CD4-positive, alpha-beta T cell treated with Interleukin-15 for 4 hours (primary cell): ENCODE measurements at places on chromosomes 3 and 15.

GRCh38 chr3:179410331-179410730 lies 40.9 kb downstream of the GNB4 start:
- DNase-seq, result no peak

DNA sequence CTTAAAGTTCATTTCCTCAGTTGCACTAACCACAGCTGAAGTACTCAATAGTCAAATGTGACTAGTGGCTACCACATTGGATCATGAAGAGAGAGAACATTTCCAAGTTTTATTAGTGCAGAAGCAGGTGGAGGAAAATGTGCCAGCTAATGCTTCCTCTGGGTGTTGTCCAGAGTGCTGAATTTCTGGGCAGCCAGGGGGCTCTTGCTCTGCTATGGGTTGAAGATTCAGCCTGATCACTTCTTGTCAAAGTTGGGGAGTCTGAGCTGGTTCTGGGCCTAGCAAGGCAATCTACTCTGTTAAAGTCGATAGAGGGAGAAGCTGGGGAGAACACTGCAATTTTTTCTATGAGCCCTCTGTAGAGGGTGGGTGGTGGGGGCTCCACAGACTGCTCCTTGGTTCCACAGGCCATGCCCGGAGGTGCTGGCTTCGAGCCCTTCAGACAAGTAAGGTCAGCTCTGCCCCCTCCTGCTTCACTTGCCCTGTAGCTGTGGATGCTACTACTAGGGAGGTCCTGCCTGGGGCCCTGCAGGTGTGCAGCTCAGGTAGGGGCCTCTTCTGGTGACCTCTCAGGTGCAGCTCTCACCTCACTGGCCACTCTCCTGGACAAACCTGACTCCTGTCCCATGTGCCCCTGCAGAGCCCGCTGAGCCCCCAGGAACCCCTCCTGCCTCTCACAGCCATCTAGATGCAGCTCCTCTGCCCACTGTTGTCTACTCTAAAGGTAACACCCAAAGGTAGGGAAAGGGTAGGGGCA lies 8.2 kb downstream of the ALG3 start:
- DNase-seq, result no peak

DNA sequence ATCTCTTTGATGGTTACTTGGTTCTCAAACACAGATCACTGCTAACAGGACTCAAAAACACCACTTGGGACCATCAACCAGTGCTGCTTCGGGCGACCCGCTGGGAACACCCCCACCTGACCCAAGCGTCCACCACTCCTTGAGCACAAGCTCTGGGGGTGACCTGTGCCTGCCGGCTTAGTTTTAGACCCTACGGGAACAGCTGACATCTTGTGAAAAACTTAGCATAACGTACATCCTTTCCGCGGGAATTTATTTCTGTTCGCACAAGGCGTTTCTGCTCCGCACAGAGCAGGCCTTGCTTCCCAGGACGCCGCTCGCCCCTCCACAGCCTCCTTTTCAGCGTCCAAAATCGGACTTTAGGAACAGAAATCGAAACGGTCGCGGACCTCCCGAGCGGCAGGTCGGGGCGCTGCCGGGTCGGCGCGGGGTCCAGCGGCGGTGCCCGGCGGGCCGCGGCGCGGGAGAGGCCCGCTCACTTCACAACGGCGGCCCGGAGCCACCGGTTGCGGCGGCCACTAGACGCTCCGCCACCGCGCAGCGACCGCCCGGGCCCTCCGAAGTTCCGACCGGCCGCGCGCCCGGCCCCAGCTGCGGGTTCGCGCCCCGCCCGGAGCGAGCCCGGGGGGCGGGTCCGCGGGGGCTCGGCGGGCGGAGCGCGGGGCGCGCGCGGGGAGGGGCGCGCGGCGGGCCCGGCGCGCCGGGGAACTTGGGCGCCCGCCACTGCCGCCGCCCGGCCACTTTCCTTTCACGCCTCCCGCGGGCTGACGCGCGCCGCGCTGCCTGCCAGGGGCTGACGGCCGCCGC lies 959 bp downstream of the SFMBT1 start:
- peak; percentile 68 for DNase-seq

DNA sequence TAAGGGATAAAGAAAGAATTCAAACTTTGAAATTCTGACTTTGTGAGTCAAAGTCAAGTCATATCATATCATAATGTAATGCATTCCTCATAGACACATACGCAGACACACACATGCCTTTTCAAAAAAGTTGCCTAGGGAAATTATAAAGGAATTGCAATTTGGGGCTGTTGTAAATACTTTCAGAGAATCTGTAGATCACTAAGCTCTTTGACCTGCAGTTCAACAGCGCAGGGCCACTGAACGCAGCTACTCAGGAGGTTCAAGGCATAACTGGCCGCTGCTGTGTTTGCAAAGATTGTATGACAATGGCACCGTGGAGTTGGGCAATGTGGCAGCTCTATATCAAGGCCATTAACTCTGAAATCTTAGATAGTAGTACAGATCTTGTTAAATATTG lies 188.4 kb upstream of the THRB start:
- DNase-seq, result no peak

GRCh38 chr3:141093397-141093796 lies 42.2 kb downstream of the SPSB4 start:
- DNase-seq, result no peak
